Bronchial epithelial cell (primary cell): ENCODE measurements at places on chromosomes 11 and 22. TPM values are rescaled to one million over a fixed set of nuclear protein-coding genes. Genes with fewer than 3 reads are reported as not detected.

- DNase-seq: no peak
Observed at GRCh38 chr11:9428706-9429105, 32.1 kb upstream of the ZNF143 start.

- DNase-seq: no peak
Observed at GRCh38 chr22:36073476-36073875, 44.9 kb upstream of the RBFOX2 start.

- peak; percentile 28 for DNase-seq
Observed at GRCh38 chr11:62543680-62544444, 2.7 kb downstream of the AHNAK start.

GRCh38 chr11:68948935-68949334 lies 31.9 kb downstream of the MRGPRD start:
- DNase-seq: no peak

The KLHDC7B gene
- 0.26 TPM in 2 replicates for total RNA-seq

The OR5A1 gene
- total RNA-seq: not detected in 2 replicates

DNA sequence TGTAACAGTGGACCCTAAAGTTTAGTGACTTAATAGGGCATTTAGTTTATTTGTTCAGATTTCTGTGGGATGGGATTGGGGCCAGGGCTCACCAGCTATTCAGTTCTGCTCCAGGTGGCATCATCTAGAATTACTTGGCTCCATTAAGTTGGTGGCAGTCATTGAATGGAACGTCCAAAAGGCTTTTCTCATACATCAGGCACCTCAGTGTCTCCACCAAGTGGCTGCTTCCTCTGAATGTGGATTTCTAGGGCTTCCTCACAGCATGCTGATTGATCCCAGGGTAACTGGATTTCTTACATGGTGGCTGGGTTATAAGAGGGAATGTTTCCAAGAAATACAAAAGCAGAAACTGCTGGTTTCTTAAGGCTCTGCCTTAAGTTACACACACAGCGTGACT lies 34.7 kb downstream of the USP47 start:
- DNase-seq: peak; percentile 40

The C11orf68 gene
- 8.4 and 12.9 TPM in 2 replicates for total RNA-seq

The DDX17 gene
- total RNA-seq: 498 and 521 TPM in 2 replicates

The GRAMD1B gene
- total RNA-seq: 0.26 and 1.4 TPM in 2 replicates

The PARVA gene
- total RNA-seq: 7.6 and 9.3 TPM in 2 replicates

The DTX4 gene
- total RNA-seq: 2.4 and 2.6 TPM in 2 replicates

The SLC1A2 gene
- total RNA-seq: under 0.01 TPM in 2 replicates

DNA sequence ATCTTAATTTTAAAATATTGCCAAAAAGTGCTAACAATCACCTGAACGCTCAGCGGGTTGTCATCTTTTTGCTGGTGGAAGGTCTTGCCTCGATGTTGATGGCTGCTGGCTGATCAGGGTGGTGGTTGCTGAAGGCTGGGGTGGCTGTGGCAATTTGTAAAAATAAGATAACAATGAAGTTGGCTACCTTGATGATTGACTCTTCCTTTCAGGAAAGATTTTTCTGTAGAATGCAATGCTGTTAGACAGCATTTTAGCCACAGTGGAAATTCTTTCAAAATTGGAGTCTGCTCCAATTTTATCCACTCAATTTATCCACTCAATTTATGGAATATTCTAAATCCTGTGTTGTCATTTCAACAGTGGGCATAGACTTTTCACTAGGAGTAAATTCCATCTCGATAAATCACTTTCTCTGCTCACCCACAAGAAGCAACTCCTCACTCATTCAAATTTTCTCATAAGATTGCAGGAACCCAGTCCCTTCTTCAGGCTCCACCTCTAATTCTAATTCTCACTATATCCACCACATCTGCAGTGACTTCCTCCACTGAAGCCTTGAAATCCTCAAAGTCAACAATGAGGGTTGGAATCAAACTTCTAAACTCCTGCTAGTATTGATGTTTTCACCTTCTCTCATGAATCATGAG lies 78.8 kb downstream of the LINC01488 start:
- no peak for DNase-seq

The C11orf16 gene
- total RNA-seq: not detected in 2 replicates

The MS4A4A gene
- total RNA-seq: not detected in 2 replicates

GRCh38 chr11:101797335-101797734 lies 117.5 kb upstream of the CEP126 start:
- peak; percentile 33 for DNase-seq

- DNase-seq: no peak
Observed at GRCh38 chr22:45235851-45236342, 4.8 kb downstream of the KIAA0930 start.

The C11orf52 gene
- 0.26 and 2.3 TPM in 2 replicates for total RNA-seq

GRCh38 chr11:23897453-23898286 lies 599.2 kb upstream of the LUZP2 start:
- peak; percentile 17 for DNase-seq

The C11orf86 gene
- total RNA-seq: not detected in 2 replicates

- DNase-seq: no peak
Observed at GRCh38 chr11:115272925-115273324, 231.3 kb downstream of the CADM1 start.
